ENCODE measurements at places on chromosomes 3 and 15.

- DNase-seq = no peak
Observed at GRCh38 chr3:50649451-50649931, 25.2 kb upstream of the DOCK3 start.

GRCh38 chr3:123053107-123053506 lies 13.7 kb upstream of the PDIA5 start:
- peak; percentile 18 for DNase-seq

- no peak for DNase-seq
Observed at GRCh38 chr15:98951493-98952320, 55.9 kb downstream of the PGPEP1L start.

- no peak for DNase-seq
Observed at GRCh38 chr15:43799945-43800285, at the start of gene SERINC4. TSS of gene SERINC4 (minus strand) at chr15:43800220. CDS start at chr15:43799986, 234 bp downstream.

GRCh38 chr15:77992356-77993222 lies 84.9 kb downstream of the TBC1D2B start:
- no peak for DNase-seq

GRCh38 chr3:43540624-43541023 lies 81.2 kb downstream of the ANO10 start:
- no peak for DNase-seq

DNA sequence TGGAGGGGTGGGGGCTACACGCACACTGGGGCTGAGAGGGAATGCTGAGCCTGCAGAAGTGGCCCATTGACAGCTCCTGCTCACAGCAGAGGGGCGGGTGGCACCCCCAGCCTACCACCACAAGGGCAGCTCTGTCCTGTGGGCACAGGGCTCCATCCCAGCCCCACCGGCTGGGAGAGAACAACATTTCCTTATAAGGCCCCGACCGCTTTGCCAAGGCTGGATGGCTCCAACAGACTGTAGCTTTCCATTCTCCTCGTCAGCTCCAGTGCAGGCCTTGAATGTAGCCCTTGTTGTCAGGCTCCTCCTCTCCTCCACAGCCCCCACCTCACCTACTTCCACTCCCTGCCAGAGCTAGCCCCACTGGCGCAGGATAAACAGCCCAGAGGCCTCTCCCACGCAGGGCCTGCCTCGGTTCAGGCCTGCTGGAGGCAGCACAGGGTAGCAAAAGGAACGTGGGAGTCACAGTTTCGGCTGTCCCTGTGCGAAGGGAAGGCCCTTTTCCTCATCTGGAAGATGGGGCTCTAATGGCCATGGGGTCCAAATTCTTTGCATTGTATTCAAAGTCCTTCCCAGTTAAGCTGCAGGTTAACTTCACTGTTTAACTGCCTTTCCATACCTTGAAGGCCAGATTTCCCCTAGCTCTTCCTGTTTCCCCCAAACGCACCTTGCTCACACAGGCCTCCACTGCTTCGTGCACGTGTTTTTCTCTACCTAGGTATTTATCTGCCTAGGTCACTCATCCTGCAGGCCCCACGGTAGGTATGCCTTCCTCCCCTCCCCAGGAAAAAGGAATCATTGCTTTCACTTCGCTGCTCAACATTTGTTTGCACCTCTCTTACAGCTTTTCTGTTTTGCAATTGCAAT lies 101.6 kb upstream of the LPP start:
- DNase-seq = no peak

GRCh38 chr15:31453558-31454318 lies 127.1 kb downstream of the KLF13 start:
- no peak for DNase-seq

DNA sequence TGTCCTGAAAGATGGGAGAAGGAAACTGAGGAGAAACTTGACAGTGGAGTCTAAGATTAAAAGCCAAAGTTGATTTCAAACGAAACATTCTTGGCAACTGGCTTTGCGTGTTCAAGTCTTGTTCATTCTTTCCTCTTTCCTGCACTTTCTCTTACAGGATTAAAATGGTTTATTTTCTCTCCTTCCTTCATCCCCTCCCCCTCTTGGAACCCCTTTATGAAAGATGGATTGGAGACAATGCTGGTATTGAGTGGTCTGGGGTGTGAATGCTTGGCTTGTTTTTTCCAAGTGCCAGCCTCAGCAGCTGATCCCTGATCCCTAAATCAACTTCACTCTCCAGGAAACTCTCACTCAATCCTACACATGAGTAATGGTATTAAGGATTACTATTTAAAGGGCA lies 703 bp upstream of the LSAMP start:
- no peak for DNase-seq

- peak; percentile 42 for DNase-seq
Observed at GRCh38 chr3:179953993-179954870, 82.5 kb downstream of the PEX5L start.

- DNase-seq = peak; percentile 16
Observed at GRCh38 chr3:56042326-56042951, 425.8 kb downstream of the ERC2 start.

DNA sequence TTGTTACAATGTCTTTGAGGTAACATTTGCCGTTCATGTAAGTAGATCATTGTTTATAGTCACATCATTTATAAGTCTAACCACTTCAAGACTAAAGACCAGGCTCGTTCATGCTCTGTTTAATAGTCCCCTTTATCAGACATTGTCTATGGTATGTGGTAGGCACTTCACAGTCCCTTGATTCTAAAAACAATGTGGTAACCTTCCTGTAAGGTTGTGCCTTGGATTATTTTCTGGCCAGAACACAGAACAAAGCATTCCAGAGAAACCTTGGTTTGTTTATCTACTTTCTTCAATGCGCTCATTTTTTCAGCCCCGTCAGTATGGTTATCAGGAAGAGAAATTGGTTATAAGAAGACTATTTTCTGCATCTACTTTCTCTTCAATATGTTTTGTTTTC lies 16.3 kb upstream of the ST3GAL6 start:
- no peak for DNase-seq

DNA sequence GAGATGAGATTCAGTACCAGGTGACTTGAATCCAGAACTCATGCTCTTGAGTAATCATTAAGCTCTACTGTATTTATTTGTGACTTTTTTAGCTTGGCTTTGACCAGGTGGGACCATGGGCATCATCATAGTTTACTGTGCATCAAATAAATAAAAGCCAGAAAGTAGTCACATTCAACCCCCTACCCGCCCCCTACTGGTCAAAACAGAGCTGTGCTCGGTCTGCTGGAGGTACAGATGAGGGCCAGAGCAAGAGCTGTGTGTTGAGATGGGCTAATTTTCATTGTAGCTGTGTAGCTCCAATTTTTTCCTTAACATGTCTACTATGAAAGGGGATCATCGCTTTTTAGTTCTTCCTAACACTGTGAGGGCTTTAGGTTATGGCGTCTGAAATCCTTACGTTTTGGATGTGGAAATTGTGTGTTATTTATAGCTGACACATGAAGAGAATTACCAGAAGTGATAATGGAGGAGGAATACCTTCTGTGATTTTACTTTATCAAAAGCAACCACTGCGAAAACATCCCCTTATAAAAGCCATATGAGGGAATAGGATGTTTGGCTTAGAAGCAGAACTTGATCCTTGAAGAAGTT lies 375.1 kb downstream of the PTPRG start:
- no peak for DNase-seq

- no peak for DNase-seq
Observed at GRCh38 chr3:184751204-184752040, 39.6 kb upstream of the MAGEF1 start.

DNA sequence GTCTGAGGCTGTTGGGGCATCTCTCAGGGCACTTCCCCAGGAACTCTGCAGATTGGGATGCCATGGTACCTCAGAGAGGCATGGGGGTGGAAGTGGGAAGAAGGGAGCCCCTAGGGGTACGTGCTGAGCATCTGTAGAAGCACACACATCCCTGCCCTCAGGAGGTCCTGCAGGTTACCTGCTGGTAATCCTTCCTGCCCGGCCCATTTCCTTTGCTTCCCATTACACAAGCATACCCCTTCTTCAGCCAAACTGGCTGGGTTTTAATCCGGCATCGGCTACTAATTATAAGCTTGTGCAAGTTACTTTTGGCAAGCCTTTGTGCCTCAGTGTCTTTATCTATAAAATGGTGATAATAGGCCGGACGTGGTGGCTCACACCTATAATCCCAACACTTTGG lies 3.1 kb upstream of the SMAD6 start:
- no peak for DNase-seq

- DNase-seq = no peak
Observed at GRCh38 chr15:78750566-78750965, 60.7 kb downstream of the ADAMTS7 start.

GRCh38 chr3:177652556-177653291 lies 455.4 kb upstream of the TBL1XR1 start:
- no peak for DNase-seq

GRCh38 chr15:89479173-89479572 lies 17.2 kb downstream of the RHCG start:
- DNase-seq = no peak

- no peak for DNase-seq
Observed at GRCh38 chr3:74106925-74107324, 482.2 kb upstream of the PDZRN3 start.

DNA sequence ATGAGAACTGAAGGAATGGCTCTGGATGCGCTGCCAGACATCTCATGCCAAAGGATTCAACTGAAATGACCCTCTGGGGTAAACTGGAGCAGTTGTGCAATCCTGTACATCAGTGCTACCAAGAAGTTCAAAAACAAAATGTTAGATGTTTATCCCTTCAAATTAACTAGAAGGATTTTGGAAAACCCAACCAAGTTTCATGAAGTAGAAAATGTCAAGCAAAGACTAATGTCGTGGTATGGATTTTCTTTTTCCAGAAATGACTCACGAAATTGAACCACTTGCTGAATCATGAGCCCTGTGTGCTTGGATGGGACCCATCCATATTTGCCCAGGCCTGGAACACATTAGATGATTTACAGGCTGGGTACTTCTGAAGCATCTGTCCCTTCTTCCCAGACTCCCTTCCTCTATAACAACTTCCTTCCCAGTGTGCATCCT lies 101.6 kb downstream of the LRTM1 start:
- DNase-seq = no peak

DNA sequence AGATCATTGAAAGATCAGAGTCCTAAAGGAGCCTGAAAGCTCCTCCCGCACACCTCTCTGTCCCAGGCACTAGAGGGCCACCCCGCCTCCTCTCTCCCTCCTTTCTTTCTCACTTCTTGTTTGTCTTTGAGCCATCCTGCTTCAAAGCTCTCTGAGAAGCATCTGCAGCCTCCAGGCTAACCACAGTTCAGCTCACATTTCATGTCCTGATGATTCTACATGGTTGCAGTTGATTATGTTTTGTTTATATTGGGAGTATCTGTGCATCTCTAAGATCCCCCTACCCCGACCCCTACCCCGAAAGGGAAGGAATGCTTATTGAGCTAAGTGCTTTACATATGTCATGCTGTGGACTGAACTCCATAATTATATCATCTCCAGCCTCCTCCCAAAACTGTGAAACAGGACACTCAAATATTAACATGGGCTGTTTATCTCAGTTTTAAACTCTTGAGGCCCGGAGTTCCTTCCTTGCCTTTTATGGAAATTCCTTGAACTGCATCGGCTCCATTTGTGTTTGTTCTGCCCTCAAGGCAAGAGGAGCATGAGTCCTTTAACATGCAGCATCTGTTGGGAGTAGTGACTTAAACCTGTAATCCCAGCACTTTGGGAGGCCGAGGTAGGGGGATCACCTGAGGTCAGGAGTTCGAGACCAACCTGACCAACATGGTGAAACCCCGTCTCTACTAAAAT lies 30.9 kb downstream of the MGLL start:
- peak; percentile 56 for DNase-seq

DNA sequence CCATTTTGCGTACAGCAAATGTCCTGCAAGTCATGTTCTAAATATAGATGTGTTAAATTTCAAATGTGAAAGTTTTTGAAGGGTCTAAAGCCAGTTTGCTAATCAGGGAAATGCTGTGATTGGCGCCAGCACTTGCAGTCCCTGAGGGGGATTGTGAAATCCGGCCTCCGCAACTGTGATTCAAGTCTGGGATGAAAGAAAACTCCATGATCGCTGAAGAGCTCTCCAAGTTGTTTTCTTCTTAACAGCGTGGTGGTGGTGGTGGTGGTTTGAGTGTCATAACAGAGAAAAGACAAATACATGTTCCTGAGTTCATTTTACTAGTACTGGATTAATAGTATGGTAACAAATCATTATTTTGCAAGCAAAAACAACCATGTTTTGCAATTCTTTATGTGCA lies 51.8 kb downstream of the MITF start:
- DNase-seq = no peak

- DNase-seq = no peak
Observed at GRCh38 chr3:8532251-8532871, 30.7 kb downstream of the LMCD1 start.

DNA sequence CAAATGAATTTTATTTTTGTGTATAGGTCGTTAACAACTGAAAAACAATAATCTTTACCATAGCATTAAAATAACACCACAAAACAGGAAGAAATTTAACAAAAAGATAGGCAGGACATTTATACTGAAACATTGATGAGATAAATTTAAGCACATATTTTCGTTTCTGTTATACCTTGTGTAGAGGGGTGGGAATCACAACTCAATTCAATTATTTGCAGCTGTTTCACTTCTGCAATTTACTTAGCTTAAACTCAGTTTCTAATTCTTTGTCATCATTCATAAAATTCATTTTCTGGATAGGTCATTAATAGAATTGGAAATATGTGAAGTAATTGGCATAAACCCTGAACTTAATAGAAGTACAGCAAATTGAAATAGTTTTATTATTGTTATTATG lies 42.3 kb downstream of the TP63 start:
- DNase-seq = no peak

DNA sequence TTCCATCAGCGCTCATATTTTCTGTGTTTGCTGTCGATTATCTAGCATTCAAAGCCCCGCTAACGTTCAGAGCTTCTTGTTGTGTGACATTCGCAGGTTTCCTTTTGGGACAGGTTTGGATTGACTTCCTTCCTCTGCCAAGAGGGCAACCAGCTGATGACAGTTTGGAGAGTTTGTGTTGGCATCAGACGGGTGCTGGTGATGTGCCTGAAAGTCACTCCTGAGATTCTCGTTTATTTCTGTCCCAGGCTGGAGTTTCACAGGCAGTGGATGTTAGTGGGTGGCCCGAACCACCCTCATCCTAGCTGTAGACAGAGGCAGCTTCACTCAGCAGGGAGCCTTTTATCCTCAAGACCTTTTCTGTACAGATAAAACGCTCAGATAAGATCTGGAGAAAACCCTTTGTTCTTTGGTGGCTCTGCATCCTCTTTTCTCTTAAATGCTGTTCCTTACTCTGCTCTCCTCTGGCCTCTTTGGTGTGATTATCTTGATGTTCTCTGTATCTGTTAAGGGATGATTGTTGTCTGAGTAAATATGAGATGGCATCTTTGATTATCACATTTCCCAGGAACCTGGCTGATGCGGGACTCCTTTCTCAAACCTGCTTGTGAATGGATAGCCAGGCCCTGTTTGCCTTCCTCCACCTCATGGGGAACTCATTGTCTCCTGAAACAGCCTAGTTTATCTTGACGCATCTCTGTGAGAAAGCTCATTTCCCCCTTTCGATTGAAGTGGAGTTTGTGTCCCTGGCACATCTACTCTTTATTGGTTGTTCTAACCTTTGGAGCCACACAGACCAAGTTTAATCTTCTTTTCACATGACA lies 35.9 kb downstream of the CGNL1 start:
- no peak for DNase-seq

DNA sequence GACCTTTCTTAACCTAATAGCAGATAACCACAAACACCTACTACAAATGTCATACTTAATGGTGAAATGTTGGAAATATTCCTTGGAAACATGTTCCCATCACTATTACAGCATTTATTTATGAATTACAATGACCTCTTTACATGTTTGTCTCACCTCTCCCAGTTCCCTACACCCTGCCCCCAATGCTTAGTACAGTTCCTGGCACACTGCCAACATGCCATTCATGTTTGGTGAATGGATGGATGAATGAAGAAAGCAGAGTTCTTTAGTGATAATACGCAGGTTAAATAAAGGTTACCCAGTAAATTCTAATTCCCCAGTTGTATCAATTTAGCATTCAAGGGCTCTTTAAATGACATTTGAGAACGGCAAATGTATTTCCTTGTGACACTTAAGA lies 259.9 kb upstream of the ATP11B start:
- no peak for DNase-seq
